ENCODE measurements at places on chromosomes 3 and 15.

DNA sequence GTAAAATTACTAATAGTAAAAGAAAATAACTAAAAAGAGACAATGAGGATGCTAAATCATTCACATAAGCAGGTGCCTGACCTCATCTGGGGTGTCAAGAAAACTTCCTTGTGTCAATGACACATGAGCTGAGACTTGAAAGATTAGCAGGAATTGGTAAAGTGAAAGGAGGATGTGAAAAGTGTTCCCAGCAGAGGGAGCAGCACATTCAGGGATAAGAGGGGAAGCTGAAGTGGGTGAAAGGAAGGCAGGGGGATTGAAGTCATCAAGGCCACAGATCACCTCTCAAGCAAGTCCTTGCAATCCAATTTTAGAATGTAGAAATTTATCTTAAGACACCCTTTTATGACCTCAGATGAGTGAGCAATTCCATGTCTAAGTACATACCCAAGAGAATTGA, 60.2 kb upstream of the ACP3 start:
- DNase-seq = no peak

DNA sequence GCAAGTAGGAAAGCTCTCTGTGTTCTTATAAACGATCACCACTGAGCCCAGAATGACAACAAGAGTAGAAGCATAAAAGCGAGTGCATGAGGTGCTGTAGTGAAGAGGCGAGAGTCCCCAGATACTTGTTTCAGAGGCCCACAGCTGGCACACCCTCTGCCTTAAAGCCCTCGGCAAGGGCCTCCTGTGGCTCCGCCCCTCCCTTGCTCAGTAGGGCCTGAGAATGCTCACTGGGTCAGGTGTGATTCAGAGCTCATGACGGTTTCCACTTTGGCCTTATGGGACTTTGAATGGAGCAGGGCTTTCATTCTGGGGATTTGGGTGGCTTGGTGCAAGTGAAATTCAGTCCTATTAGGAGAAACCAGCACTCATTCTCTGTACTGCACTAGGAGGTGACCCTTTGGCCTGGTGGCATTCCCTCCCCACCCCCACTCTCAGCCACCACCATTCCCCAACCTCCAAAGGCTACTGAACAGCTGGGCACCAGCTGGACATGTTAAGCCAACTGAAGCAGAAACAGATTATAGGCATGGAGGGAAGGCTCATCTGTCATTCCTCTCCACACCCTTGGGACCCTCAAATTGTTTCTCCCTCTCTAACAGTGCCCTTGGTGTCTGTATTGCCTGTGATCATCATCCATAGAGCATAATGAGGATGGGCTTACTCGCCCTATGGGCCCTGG, 109.6 kb upstream of the CTDSPL start:
- DNase-seq = no peak

- no peak for DNase-seq
Measured at GRCh38 chr3:11591002-11591355, 52.7 kb downstream of the VGLL4 start.

DNA sequence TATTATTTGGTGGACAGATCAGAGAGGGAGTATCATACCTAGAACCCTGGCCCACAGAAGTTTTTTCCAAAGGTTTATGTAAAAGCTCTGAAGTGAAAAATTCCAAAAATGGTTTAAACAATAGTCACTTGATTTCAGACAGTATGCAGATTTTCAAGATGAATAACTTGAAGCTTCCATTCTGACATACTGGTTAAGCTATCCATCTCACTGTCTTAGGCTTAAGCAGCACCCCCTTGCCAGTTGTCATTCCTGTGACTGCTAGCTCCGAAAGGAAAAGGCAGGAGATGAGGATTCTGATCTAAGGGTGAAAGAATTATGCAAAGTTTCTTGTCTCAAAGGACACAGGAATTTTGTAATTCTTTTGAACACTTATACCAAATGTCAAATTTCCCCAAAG, 337.5 kb upstream of the THBS1 start:
- DNase-seq = no peak

DNA sequence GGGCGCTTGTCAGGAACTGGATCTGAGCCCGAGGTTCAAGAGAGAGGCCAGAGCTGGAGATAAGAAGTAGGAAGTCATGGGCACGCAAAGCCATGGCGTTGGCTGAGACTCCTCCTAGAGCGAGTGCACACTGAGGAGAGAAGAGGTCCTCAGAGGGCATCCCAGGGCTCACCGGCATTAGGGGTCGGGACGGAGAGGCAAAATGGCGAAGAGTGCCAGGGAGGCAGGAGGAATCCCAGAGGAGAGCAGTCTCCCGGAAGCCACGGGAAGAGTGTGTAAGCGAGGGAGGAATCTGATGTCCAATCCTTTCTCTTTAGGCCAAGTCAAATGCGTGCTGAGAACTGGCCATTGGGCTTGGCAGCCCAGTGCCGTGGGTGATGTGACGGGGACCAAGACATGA, 24.0 kb downstream of the EFCC1 start:
- DNase-seq = no peak
